ENCODE measurements at places on chromosomes 7 and 10. TPM values are rescaled to one million over a fixed set of nuclear protein-coding genes. Genes with fewer than 3 reads are reported as not detected.

Gene BMPR1A
- total RNA-seq: 54.4 TPM

Gene AASS
- 63.0 TPM for total RNA-seq

Gene SEMA3D
- total RNA-seq: 3.0 TPM

Gene GIMAP8
- total RNA-seq: under 0.01 TPM

Gene PAX4
- not detected for total RNA-seq

Gene ZNF485
- 1.6 TPM for total RNA-seq

Gene PRKAR2B
- 7.1 TPM for total RNA-seq

Gene ACTL6B
- not detected for total RNA-seq

Gene ZNF425
- total RNA-seq: 2.9 TPM

Gene OPN1SW
- not detected for total RNA-seq

Gene GPR85
- total RNA-seq: 2.6 TPM
